ENCODE measurements at places on chromosomes 3 and 15. TPM values are rescaled to one million over a fixed set of nuclear protein-coding genes. Genes with fewer than 3 reads are reported as not detected.

GRCh38 chr15:83435782-83436181, 11.4 kb upstream of the SH3GL3 start:
- DNase-seq = no peak

DNA sequence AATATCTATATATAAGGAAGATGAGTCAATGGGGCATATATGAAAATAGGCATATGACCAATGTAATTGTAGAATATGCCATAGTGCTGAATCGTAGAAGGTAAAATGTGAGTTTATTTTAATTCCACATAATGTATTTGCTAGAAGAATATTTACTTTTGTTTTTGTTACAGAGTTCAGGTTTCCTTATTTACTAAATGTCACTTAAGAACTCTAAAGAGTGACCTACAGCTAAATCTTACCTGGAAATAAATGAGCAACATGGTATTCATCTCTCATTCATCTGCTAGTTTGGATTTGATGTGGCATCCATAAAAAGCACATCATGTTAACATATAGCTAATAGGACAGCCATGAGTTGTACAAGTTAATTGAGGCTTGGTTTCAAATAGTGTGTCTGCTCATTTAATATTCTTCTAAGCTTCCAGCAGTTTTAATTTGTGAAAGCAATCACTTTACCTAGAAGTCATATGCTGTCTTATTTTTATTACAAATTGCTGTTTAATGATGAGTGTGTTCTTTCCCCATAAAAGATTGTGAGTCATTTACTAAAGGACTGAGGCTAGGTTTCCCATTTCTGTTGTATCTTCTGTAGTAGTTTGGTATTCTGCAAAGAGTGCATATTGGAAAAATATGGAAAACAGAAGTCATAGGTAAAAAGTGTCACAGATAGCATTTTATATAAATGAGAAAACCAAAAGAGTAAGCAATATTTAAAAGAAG, 222.1 kb upstream of the POU1F1 start:
- DNase-seq = no peak

- DNase-seq = no peak
Observed at GRCh38 chr3:135224815-135225362, 429.8 kb downstream of the EPHB1 start.

- DNase-seq = no peak
Observed at GRCh38 chr3:194565597-194566190, 67.5 kb downstream of the TMEM44 start.

GRCh38 chr3:187914231-187914630, 169.0 kb upstream of the BCL6 start:
- DNase-seq = no peak

DNA sequence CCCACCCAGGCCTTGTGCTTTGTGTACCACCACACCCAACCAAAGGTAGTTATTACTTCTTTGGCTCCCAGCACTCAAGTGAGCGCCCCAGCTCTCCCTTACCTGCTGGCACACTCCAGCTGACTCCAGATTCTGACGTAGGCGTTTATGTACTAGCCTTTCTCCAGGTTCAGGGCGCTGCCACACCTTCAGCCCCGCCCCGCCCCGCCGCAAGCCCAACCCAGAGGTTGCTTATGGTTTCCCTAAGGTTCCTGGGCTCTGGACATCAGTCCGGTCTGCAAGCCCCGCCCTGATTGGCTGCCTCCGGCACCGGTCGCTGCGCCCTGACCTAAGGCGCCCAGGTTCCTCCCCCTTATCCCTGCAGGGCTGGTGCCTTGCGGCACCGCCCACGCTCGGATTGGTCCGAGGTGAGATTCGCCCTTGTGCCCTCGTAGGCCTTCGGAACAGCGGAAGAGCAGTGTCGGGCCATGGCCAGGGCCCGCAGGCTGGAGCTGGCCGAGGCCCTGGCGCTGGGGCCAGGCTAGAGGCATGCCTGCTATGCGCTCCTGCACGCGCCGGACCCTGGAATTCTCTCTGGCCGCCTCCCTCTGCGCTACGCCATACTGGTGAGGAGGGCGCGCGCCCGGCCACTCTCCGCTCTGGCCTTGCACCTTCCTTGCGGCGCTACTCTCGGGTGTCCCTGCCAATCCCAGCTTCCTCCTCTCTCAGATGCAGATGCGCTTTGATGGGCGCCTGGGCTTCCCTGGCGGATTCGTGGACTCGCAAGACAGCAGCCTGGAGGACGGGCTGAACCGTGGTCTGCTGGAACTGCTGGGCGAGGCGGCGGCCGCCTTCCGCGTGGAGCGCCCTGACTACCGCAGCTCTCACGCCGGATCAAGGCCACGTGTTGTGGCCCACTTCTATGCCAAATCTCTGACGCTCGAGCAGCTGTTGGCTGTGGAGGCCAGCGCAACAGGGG, 19.8 kb upstream of the NUDT16 start:
- DNase-seq = peak; percentile 56

- no peak for DNase-seq
Observed at GRCh38 chr15:40054855-40055575, 16.0 kb upstream of the SRP14 start.

DNA sequence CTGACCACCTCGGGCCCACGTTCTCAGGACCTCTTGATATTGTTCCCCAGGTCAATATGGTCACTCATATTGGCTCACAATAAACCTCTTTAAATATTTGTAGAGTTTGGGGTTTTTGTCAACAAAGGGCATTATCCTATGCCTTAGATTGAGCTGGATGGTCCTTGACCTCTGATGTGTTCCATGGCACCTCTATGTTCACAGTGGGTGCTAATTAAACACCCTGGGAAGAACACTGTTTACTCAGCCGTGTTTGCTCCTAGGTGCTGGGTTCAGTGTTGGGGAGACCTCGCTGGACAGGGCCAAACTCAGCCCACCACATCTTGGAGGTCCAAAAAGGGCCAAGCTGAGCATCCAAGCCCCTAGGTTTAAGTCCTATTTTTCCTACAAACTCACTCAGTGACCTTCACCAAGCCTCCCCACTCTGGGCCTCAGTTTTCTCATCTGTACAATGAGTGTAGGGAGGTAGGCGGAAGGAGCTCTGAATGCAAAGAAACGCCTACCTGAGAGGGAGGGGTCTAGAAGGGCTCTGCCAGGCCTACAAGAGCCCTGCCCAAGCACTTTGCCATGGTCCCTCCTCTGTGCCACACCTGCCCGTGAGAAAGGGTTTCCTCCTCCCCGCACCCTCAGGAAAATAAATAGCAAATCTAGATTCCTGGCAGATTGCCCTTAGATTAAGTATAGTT, 7.2 kb downstream of the FAM174B start:
- no peak for DNase-seq

DNA sequence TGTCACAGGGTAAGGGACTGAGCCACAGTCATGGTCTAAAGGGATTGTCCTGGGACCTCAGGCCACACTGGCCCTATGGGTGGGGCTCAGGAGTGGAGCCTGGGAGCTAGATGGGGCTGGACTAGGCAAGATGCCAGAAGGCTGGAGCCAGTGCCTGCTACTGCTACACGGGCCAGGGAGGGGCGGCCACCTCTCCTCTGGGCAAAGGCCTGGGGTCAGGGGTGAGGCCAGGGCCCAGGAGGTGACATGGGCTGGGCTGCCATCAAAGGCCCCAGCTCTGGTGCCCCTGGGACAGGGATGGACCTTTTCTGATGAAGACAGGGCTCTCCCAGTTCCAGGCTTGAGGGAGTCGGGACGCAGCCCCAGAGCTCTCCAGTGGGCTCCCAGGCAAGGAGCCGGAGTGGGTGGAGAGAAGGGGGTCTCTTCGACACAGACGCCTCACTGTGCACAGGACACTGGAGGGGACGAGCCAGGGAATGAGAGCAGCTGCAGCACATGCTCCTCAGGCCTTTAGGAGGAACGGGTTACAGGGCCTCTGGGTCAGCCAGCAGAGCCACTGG, 62.1 kb upstream of the IQSEC1 start:
- no peak for DNase-seq

CCRL2 gene
- 1.4 TPM for total RNA-seq
